ENCODE measurements at places on chromosomes 4 and X. TPM values are rescaled to one million over a fixed set of nuclear protein-coding genes. Genes with fewer than 3 reads are reported as not detected.

The GYG2 gene
- total RNA-seq = not detected

GRCh38 chr4:47801481-47802002 is 36.3 kb downstream of the CORIN start:
- no peak for DNase-seq

DNA sequence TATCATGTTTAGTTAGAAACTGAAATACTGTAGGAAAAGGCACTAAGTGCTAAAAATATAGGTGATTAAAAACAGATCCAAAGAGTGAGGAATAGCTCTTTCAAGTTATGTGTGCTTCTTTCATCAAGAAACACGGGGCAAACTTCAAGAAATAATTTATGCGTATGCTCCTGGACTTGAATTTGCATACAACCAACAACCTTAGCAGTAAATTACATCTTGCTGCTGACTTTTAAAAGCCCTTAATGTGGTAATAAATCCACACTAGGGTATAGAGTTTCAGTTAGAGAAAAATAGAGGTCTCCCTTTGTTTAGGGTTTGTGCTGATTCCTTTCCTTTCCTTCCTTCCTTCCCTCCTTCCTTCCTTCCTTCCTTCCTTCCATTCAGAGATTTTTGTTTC is 94.5 kb upstream of the GC start:
- no peak for DNase-seq

The ARL9 gene
- total RNA-seq = not detected

The CYTL1 gene
- total RNA-seq = not detected

DNA sequence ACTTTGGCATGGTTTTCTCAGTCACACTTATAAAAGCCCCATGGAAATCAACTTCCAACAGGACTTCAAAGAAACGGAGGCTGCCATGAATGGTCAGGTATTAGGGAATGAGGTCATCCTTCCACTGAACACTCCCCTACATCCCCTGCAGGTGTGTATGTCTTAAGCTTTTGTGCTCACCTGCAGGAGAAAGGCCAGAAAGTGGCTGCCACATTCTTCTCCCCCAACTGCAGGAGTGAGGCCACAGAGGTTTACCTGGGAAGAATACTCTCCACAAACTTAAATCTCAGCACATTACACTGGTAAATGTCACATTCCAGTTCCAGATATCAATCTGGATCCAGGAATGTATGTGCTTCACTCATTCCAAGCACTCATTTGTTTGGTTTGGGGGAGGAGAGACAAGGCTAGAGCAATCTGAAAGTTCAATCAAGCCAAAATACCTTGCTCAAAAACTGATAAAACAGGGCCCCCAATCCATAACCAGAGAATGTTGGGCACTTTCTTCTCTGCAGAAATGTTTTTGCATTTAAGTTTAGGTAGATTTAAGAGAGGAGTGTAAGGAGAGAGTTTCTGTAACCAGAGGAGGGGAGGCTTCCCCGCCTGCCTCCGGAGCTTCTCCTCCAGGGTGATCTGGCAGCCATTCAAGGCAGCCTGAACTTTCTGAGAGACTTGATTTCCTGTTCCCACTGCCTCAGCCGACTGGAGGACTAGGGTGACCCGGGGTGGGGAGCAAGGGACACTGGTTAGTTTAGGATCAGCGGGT is 15.4 kb downstream of the FAM9C start:
- no peak for DNase-seq

The NAA11 gene
- not detected for total RNA-seq

DNA sequence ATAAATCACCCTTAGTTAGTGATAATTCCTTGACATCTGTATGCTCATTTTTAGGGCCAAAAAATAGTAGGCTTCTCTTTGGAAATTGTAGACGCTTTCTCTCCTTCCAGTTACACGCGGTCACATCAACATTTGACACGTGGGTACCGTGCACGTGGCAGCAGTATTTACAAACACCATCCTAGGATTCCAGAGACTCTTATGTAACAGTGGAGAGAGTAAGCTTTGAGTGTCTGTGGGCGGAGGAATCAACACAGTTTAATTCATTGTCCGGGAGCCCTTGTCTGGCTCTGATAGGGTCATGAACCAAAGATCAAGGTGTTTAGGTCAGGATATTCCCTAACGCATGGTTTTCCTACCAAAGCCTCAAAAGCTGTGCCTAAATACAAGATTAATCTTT is 12.2 kb downstream of the TET2 start:
- no peak for DNase-seq

The PABPC5 gene
- total RNA-seq = not detected

DNA sequence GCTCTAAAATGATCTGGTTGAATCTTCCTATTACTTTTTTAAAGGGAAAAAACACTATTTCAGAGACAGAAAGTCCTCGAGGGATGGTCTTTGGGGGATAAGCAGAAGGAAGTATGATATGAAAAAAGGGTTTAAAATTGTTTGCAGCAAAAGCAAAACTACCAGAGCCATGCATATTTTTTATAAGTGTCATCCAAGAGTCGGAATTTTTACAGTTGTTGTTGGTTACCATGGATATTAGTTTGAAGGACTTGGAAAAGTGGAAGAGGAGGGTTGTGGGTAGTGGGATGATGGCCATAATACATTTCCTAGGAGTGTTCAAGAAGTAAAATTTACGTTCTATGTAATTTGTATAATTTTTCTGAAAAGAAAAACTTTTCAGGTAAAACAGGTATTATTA is 134.4 kb downstream of the PCDH7 start:
- no peak for DNase-seq

DNA sequence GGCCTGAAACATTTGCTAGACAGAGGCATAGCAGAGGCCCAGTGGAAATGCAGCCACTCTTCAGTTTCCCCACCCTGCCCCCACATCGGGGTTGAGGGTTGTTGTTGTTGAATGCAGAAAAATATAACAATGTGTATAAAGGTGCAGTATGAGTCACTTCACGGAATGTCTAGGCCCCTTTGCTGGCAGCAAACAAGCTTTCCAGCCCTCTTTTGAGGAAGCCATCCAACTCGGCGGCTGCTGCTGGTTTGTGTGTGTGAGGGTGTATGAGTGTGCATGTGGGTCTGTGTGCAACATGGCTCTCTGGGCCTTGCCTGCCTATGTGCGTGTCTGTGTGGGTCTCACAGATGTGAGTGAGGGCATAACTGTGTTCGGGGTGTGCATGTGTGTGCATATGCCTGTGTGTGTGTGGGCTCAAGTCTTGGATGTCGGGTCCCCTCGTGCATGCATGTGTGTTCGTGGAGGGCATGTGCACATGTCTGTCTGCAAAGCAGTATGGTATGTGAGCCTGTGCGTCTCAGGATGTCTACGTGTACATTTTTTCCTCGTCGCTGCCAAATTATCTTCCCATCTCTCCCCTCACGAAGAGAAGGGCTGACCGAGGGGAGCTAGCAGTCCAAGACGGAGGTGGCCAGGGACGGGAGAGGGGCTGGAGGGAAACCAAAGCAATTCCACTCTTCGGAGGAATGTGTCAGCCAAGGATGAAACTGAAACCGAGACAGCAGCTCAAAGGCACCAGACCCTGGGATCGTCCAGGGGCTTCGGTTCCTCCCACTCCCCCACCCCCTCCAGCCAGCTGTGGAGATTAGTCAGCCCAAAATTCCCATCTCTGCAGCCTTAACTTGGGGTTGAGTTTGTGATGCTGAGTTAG is 8.4 kb upstream of the ELF4 start:
- DNase-seq = no peak

The RAB33B gene
- total RNA-seq = 4.5 TPM

GRCh38 chrX:44828008-44828605 is 15.7 kb upstream of the DUSP21 start:
- no peak for DNase-seq

GRCh38 chrX:154023276-154024000 is 3.7 kb upstream of the IRAK1 start:
- DNase-seq = no peak

DNA sequence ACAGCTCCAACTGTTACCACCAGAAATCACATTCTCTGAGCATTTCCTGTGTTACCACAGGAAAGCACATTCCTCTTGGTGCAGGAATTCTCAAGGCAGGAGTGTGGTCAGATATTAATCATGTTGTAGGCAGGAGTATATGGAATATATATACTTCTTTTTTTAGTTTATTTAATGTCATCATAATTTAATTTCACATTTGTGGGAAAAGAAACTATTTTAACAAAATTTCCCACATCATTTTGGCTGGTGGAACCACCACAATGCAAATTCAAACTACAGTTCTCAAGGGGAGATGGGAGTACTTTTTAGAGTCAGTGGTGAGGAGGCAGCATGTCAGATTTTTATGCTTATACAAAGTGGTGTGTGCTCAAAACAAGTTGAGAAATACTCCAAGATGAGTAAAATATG is 139.0 kb downstream of the ATP10D start:
- no peak for DNase-seq

- DNase-seq = no peak
Observed at GRCh38 chr4:176340871-176341685, 21.3 kb downstream of the SPCS3 start.

The ABCG2 gene
- 0.89 TPM for total RNA-seq

GRCh38 chr4:28354880-28355656 is 1494.4 kb downstream of the STIM2 start:
- no peak for DNase-seq

The ASMT gene
- total RNA-seq = not detected

Measured in activated T-helper 2 cell treated with anti-CD3 and anti-CD28 coated beads, Interferon-gamma antibody, Interleukin-2, Interleukin-4, amounts not matched to agents 10 μg/mL and 5 μg/mL and 100 μg/mL, durations not matched to agents 14 hours and 24 hours and 36 hours (primary cell).